Right kidney (tissue), 9 donors: ENCODE measurements at places on chromosomes 12 and 14.

GRCh38 chr12:53867216-53868012, 71.2 kb upstream of the HOXC13 start:
- DNase-seq, result no peak

GRCh38 chr12:110600254-110600653, 13.7 kb upstream of the TCTN1 start:
- no peak for DNase-seq

DNA sequence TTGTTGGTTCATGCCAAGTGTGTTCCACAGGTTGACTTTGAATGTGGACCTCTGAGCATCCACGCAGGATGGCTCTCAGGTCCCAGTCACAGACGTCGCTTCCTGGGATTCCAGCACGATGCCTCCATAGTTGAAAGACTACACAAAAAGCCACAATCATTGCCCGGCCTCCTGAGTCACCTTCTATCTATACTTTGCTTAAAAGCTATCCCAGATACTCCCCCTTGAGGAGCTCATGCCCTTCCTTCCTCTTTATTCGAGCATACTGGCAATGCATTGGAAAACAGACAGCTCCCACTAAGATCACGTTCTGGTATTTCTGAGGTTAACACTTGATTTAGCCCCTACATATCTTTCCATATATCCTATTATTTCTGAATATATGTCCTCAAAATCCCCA, 40.1 kb downstream of the ZNF664 start:
- DNase-seq, result no peak

DNA sequence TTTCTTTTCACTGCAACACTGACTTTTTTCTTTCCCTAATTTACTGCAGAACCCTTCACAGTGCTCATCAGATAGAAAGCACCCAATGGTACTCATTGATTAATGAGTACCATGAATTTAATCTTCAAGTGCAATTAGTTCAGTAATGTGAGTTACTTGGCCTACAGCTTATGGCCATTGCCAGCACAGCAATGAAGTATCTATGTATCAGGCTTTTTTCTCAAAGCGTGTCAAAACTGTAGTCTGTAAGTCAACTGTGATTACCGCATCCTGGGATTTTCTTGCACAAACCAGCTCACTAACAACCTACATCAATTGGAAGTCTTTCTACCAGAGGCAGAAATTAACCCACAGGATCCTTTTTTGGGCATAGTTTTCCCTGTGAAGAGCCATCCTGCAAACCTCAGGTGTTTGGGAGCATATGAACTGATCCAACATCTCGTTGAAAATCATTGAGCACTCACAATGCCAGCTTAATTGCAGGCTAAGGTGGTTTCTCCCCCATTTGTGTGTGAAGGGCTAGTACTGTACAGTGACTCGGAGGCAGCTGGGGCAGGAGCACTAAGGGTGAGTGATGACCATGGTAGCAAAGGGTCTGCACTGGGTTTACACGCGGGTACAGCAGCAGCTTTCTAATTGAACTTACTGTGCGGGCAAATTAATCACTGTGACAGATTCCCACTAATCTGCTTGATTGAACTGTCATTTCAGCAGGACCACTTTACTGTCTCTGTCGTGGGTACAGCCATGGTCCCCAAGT, 619.3 kb downstream of the SNAPC1 start:
- DNase-seq, result no peak

GRCh38 chr12:53499266-53500141, at the start of gene MAP3K12:
MAP3K12 (minus strand) TSS chr12:53499458; CDS start chr12:53487391, 12,067 bp downstream.
- peak; percentile 76 for DNase-seq

- no peak for DNase-seq
Measured at GRCh38 chr12:4148418-4149056, 125.0 kb upstream of the CCND2 start.

DNA sequence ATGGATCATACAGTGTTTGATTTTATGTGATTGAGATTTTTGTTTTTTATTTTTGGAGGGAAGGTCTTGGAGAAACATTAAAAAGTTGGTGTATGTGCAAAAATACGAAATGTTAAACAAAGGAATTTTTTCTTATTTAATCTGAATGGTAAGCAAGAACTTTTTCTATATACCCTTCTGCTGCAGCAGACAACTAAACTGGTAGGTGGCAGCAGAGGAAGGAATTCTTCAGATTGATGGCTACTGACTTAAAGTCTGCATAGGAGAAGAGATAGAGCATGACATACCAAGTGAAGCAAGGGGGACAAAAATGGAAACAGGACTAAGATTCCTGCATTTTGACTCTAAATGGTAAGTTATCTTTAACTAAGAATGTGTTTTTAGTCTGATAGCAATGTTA, 42.0 kb upstream of the A2ML1 start:
- DNase-seq, result no peak
